ENCODE measurements at places on chromosomes 5 and 9. TPM values are rescaled to one million over a fixed set of nuclear protein-coding genes. Genes with fewer than 3 reads are reported as not detected.
A peak's percentile ranks its signal among the peaks of the same experiment; 100 is the strongest.

GRCh38 chr5:6649186-6649585, 15.9 kb downstream of the SRD5A1 start:
- no peak for DNase-seq
- H3K27ac ChIP-seq = no peak overlapping the region
- no peak overlapping the region for H3K4me3 ChIP-seq
- no peaks in the 10 kb centered on the region for H3K4me1 ChIP-seq
- no peaks in the 10 kb centered on the region for H3K27me3 ChIP-seq
- H3K36me3 ChIP-seq = peaks cover 19% of the 10 kb centered on the region

DNA sequence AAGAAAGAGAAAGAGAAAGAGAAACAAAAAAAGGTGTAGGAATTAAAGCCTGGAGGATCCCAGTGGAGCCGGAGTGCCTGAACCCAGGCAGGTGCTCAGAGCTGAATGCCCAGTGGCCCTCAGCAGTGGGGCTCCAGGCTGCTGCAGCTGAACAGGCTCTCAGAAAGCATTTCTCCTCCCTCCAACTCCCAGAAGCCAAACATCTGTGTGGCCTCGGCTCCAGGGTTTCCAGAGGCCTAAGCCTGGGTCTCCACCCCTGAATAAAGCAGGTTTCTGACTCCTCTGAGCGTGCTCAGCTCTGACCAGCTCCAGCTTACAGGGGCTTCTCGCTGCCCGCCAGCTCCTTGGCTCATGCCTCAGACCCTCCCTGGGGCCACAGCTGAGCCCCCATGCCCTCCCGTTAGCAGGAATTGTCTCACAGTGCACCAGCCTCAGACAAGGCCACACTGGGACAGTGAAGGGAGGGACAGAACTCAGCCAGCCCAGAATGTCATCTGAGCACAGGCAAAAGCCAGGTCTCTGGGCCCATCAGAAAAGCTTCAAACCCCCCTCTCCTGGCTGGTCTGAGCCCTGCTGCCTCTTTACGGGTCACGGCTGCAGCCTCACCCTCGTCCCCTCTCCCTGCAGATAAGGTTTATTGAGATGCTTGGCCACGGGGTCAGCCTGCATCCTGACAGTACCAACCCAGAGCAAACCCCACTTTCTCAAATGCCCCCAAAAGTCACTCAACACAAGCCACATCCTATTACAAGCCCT, 114.4 kb upstream of the PPP1R26 start:
- no peaks in the 10 kb centered on the region for H3K4me1 ChIP-seq
- peaks cover 11% of the 10 kb centered on the region for H3K27me3 ChIP-seq

DNA sequence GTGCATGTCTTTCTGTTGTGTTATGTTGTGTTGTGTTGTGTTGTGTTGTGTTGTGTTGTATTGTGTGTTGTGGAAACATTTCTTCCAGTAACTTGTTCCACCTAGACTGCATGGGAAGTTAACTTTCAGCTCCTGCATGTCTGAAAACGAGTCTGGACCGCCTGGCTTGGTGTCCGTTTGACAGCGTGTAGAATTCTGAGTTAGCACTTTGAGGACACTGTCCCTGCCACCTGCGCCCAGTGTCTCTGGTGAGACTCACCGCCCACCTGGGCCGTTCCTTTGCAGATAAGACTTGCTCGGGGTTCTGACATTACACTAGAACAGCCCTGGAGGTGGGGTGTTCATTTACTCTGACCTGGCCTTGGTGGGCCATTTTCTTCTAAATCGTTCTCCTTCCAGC, 42.0 kb downstream of the WNK2 start:
- no peak for DNase-seq
- peaks cover 22% of the 10 kb centered on the region for H3K4me1 ChIP-seq
- H3K36me3 ChIP-seq = no peaks in the 10 kb centered on the region
- H3K27me3 ChIP-seq = peaks cover 9% of the 10 kb centered on the region

DNA sequence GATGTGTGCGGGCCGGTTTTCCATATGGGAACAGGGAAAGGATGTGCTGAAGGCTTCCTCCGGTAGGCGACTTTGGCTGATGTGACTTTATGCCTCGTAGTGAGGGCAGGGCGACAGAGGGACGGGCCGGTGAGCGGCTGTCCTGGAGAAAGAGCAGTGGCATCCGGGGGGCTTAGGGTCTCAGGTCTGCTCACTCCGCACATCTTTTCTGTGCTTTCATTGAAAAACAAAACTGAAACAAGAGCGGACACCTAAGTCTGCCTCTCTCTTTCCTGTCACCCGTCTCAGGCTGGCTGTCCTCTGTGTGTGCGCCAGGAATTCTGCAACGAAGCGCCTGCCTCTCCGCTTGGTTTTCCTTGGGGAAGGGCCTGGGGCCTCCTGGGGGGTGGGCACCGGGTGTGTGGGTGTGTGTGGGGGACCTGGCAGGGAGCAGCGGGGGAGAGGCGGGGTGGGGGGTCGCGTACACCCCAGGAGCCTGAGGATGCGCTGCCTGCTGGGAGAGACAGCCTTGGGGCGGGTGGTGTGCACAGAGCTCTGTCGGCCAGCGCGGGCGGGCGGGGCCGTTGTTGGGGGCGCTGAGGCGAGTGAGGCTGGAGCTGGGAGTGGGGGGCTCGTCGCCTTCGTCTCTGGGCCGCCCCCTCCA, 580 bp upstream of the PRRX2 start:
- peaks cover 2% of the 10 kb centered on the region for H3K27me3 ChIP-seq
- peak overlapping the region; percentile 53 for H3K4me3 ChIP-seq
- no peaks in the 10 kb centered on the region for H3K36me3 ChIP-seq
- peaks cover 14% of the 10 kb centered on the region for H3K4me1 ChIP-seq

DNA sequence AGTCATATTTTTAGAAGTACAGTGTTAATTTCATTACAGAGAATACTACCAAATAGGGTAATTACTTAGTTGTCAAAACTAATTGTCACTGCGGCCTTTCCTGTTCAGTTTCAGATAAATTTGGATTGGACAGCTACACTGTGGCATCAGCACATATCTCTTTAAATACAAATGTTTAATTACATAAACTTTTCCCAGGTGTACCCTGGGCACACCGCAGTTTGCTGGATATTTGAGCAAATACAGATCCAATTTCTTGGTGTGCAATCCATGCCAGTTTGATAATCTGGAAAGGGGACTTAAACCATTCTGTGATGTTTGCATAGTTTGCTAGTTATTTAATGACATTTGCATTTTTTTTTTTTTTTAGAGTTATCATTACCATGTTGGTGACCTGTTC, 10.8 kb downstream of the ATP6V0E1 start:
- no peak overlapping the region for H3K27ac ChIP-seq
- H3K36me3 ChIP-seq = peaks cover 28% of the 10 kb centered on the region
- H3K4me1 ChIP-seq = peaks cover 18% of the 10 kb centered on the region
- H3K27me3 ChIP-seq = no peaks in the 10 kb centered on the region
- no peak overlapping the region for H3K4me3 ChIP-seq

GRCh38 chr5:147410496-147411358, 99.1 kb downstream of the DPYSL3 start:
- H3K4me3 ChIP-seq = no peak overlapping the region
- H3K27ac ChIP-seq = peak overlapping the region; percentile 41

GRCh38 chr5:94544031-94544650, 74.3 kb downstream of the KIAA0825 start:
- H3K27me3 ChIP-seq = no peaks in the 10 kb centered on the region
- no peak overlapping the region for H3K4me3 ChIP-seq
- H3K36me3 ChIP-seq = peaks cover 10% of the 10 kb centered on the region

- H3K4me3 ChIP-seq = no peak overlapping the region
- no peak overlapping the region for H3K27ac ChIP-seq
- DNase-seq = no peak
- no peaks in the 10 kb centered on the region for H3K36me3 ChIP-seq
- H3K4me1 ChIP-seq = no peaks in the 10 kb centered on the region
- H3K27me3 ChIP-seq = peaks cover 12% of the 10 kb centered on the region
These were observed 178.8 kb downstream of the TMEM161B start for GRCh38 chr5:88089719-88090390.

GRCh38 chr5:57442080-57442839, 40.4 kb downstream of the ACTBL2 start:
- no peaks in the 10 kb centered on the region for H3K27me3 ChIP-seq
- no peak overlapping the region for H3K4me3 ChIP-seq
- no peak for DNase-seq
- peak overlapping the region; percentile 22 for H3K27ac ChIP-seq

- H3K27me3 ChIP-seq = no peaks in the 10 kb centered on the region
- no peaks in the 10 kb centered on the region for H3K36me3 ChIP-seq
- no peak for DNase-seq
- no peak overlapping the region for H3K4me3 ChIP-seq
These were observed 148.7 kb upstream of the SLC12A2 start for GRCh38 chr5:127934791-127935256.

DNA sequence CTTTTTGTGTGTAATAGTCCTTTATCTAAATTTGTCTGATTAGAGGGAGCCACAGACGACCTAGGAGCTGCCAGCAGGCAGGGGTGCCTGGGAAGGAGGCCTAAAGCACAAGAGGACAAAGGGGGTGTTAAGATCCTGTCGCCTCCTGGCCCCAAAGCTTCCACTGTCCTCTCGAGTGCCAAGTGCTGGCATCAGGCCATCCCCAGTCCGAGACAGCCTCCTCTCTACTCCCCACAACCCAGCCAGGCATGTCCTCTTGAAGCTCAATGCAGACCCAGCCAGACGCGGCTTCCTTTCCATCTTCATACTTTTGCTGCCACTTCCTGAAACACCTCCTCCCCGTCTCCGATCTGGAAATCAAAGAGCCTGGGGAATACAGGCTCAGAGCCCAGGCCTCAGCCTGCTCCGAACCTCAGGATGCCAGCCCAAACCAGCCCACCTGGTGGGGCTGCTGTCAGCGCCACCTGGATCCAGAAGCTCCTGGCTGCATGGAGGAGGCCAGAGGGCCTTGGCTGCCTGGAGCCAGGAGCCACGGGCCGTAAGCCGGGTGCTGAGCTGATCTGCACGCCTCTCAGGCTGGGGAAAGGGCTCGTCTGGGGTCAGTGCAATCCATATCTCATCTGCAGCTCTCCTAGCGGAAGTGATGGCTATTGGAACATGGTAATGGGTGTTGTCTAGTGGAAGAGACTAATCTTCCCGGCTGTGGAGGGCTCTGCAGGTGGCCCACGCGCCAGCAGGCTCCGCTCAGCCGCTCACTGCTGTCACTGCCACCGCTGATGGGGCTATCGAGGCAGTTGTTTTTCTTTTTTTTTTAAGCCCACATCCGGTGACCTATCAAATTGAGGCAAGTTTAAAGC, 60.2 kb upstream of the FUBP3 start:
- H3K4me3 ChIP-seq = no peak overlapping the region
- H3K4me1 ChIP-seq = peaks cover 4% of the 10 kb centered on the region
- H3K27me3 ChIP-seq = peaks cover 17% of the 10 kb centered on the region
- H3K36me3 ChIP-seq = no peaks in the 10 kb centered on the region

GRCh38 chr9:88657893-88658292, 122.9 kb downstream of the NXNL2 start:
- H3K4me1 ChIP-seq = peaks cover 5% of the 10 kb centered on the region
- DNase-seq = no peak
- H3K4me3 ChIP-seq = no peak overlapping the region

DNA sequence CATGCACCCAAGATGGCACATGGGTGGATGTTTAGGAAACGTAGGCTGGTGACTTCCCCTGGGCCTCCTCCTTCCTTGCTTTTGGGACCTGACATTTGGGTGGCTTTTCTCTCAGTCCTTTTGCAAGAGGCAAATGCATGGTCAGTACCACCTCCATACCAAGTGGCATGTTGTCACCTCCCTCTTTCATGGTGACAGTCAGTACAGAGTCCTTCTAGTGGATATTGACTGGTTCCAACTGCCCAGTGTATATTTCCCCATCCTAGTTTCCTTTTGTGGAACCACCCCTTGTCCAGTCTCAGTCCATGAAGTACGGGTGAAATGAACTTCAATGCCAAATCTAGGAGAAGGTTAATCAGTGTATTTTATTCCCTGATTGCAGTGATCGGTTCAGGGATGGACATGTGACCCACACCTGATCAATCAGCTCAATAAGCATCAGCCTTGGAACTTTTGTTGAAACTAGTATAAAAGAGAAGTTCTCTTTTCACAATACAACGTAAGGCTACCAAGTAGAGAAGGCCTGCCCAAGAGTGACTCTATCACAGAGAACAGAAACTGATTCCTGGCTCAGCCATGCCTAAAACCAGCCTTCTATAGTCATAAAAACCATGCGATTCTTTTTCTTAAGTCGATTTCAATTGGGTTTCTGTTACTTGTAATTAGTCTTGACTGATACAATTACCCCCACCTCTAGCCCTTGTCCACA, 143.4 kb upstream of the KLF9 start:
- H3K27me3 ChIP-seq = no peaks in the 10 kb centered on the region
- no peak overlapping the region for H3K4me3 ChIP-seq
- no peaks in the 10 kb centered on the region for H3K36me3 ChIP-seq
- no peak for DNase-seq
- peaks cover 21% of the 10 kb centered on the region for H3K4me1 ChIP-seq

- peaks cover 53% of the 10 kb centered on the region for H3K27me3 ChIP-seq
- H3K36me3 ChIP-seq = peaks cover 4% of the 10 kb centered on the region
- no peaks in the 10 kb centered on the region for H3K4me1 ChIP-seq
- no peak for DNase-seq
- H3K4me3 ChIP-seq = no peak overlapping the region
- no peak overlapping the region for H3K27ac ChIP-seq
These were observed 24.8 kb upstream of the DENND1A start for GRCh38 chr9:123954518-123955280.

DNA sequence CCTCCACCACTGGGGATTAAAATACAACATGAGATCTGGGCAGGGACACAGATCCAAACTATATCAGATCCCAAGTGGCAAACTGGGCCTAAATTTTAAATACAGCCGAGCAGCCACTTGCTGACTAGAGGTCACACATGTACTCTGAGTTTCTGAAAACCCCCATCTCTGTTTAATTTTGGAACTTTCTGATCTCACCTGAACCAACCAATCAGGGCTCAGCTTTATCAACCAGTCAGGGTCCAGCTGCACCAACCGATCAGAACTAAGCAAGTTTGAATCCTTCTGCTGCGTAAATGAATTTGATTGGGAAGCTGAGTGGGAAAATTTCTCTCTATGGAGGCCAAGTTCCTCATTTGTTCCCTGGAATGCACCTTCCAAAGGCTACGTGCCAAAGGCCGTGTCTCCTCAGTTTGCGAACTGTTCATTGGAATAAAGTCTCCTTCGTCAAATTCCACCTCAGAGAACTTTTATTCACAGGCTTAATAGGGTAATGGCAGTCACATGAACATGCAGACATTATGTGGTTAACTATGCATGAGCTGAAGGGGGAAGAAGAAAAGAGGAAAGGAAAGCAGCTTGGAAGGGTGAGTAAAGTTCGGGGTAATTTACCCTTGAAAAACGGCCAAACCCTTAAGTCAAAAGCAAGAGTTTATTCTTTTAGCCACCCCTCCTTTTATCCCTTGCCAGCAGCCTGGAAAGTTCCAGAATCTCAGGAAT, 3.7 kb downstream of the CD180 start:
- no peak for DNase-seq
- H3K27me3 ChIP-seq = peaks cover 2% of the 10 kb centered on the region

GRCh38 chr5:36055984-36056383, 10.7 kb downstream of the UGT3A2 start:
- no peaks in the 10 kb centered on the region for H3K36me3 ChIP-seq
- no peak overlapping the region for H3K4me3 ChIP-seq
- DNase-seq = no peak
- H3K27me3 ChIP-seq = peaks cover 29% of the 10 kb centered on the region
- no peak overlapping the region for H3K27ac ChIP-seq

The WNK2 gene
- total RNA-seq = 3.3 TPM

The PCDHB12 gene
- 2.4 TPM for total RNA-seq

The CREB3 gene
- total RNA-seq = 56.7 TPM

The SERF1A gene
- total RNA-seq = 5.5 TPM

The ENTPD8 gene
- total RNA-seq = 0.10 TPM

The STPG3 gene
- total RNA-seq = not detected

The CCDC69 gene
- total RNA-seq = 1.2 TPM
